ENCODE measurements at places on chromosomes 1 and 21. TPM values are rescaled to one million over a fixed set of nuclear protein-coding genes. Genes with fewer than 3 reads are reported as not detected.

The IL12RB2 gene
- total RNA-seq, result 0.29 TPM

DNA sequence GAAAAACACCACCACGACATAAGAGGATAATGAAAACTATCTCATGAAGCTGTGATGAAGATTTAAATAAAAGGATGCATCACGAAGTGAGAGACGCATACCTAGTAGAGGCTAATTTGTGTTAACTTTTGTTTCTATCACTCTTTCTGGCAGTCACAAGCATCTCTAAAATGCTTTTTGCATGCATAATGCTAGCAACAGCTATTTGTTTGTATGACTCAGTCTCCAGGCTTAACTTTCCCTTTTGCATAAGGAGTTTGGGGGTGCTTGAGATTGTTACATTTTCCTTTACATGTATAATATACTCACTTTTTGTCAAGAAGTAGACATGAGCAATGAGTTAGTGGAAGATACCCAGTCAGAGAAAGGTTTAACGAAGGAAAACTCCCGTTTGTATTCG lies 385.4 kb downstream of the DISC1 start:
- no peak for DNase-seq

DNA sequence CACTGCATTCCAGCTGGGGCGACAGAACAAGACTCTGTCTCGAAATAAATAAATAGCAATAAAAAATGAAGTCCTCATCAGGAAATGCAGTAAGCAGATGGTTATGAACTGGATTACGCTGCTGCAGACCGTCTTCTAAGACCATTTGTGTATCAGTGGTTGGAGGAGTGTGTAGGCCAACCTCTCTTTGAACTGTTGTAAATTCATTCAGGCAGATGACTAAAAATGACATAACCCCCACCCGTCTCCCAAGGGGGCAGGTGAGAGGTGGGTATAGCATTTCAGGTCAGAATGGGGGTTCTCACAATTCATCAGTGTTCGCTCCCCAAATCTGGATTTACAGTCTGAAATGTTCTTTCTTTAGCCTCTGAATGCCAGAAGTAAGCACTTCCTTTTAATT lies 177.3 kb downstream of the KIF26B start:
- no peak for DNase-seq

- no peak for DNase-seq
Measured at GRCh38 chr1:171800342-171800741, 18.9 kb downstream of the METTL13 start.

DNA sequence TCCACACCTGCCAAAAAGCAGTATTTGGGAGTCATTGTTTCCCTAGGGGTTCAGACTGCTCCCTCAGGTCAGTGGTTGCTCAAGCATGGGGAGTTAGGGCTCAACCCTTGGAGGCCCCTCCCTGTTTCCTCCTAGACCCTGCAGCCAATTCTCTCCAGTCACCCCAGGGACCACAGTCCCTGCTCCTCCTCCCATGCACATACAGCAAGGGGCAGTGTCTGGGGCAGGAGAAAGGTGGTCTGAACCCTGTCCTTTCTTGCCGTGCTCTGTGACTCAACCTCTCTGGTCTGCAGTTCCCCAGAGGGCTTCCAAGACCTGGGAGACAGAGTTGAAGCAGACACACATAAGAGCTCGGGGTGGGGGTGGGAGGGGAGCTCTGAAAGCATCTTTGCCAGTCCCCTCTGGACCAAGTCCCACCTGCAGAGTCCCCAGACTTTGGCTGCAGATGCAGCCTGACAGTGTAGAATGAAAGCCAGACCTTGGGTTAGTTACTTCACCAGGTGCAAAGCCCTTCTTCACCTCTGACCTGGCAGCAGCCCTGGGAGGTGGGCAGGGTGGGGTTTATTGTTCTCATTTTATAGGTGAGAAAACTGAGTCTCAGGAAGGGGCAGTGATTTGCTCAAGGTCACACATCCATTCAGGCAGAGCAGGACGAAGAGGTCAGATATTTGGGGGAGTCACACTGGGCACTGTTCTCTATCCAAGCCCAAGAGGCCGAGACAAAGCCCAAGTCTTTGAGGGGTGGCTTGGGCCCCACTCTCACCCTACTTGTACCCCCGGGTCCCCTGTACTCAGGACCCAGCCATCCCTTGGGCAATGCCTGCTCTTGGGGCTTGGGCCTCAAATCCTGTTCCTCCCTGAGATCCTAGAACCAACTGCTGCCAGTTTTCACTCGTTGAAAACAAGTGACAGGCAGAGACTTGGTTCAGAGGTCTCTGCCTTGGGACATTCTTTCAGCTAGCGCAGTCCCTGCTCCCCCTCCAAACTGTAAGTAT lies 748 bp downstream of the PDZK1IP1 start:
- no peak for DNase-seq

GRCh38 chr1:220421508-220421907 lies 106.4 kb upstream of the MARK1 start:
- DNase-seq, result no peak

- no peak for DNase-seq
Measured at GRCh38 chr1:205669341-205670149, 10.8 kb downstream of the SLC45A3 start.

DNA sequence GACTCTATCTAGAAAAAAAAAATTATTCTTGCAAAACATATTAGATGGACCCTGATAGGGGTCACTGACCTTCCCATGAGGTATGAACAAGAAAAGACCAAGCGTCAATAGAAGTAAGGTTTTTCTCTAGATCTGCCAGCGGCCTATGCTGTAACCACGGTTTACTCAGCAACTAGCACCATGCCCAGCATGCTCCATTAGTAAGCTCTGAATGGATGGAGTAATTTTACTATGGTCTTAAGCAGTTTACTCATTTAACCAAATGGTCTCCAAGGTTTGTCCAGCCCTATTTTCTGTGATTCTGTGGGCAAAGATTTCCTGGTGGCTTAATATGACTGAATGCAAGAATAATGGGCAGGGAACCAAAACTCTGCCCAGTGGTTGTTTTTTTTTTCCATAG lies 113.9 kb downstream of the ADSS2 start:
- no peak for DNase-seq

DNA sequence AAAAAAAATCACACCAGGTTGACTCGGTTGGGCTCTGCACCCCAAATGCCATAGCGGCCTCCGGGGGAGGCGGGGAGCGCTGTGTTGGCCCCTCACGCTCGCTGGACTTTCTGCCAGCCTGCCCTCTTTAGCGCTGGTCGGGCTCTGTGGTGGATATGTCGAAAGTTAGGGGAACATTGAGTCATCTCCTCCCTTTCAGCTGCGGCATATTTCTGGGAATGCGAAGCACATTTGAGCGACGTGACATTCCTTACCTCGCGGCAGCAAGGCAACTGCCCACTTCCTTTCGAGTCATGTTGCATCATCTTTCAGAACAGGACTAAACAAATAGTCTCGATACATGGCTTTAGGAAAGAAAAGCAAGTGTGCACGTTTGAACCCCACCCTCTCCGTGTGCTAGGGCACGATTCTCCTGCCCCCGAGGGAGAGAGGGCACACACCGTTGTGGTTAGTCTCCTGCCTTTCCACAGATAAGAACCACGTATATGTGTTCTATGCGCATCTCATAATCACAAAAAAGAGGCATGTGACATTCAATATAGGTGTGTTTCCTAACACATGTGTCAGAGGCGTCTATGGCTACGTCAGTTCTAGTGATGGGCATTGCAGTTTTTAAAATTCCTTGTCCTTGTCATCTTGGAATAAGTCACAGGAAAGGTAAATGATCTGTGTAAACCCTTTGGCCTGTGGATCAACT lies 105.9 kb upstream of the SLC45A1 start:
- no peak for DNase-seq

The SLC5A9 gene
- 1.3 TPM for total RNA-seq

GRCh38 chr1:6603238-6603914 lies 707 bp upstream of the KLHL21 start:
- no peak for DNase-seq

DNA sequence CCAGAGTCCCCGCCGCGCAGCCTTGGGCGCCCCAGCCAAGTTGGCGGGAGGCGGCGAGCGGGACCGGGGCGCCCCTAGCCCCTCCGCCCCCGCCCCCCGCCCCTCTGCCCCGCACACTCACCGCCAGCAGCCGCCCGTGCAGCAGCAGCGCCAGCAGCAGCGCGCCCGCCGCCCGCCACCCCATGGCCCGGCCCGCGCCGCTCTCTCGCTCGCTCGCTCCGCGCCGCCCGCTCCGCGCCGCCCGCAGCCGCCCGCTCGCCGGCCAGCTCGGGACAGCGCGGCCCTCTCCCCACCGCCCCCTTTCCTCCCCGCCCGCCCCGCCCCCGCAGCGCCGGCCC lies at the start of gene HSPG2:
Gene HSPG2 (minus strand): TSS at position 277 of the 338 bp plus-strand sequence. CDS start 93 bp downstream, at position 184.
- no peak for DNase-seq

The U2AF1 gene
- total RNA-seq, result 44.6 TPM

DNA sequence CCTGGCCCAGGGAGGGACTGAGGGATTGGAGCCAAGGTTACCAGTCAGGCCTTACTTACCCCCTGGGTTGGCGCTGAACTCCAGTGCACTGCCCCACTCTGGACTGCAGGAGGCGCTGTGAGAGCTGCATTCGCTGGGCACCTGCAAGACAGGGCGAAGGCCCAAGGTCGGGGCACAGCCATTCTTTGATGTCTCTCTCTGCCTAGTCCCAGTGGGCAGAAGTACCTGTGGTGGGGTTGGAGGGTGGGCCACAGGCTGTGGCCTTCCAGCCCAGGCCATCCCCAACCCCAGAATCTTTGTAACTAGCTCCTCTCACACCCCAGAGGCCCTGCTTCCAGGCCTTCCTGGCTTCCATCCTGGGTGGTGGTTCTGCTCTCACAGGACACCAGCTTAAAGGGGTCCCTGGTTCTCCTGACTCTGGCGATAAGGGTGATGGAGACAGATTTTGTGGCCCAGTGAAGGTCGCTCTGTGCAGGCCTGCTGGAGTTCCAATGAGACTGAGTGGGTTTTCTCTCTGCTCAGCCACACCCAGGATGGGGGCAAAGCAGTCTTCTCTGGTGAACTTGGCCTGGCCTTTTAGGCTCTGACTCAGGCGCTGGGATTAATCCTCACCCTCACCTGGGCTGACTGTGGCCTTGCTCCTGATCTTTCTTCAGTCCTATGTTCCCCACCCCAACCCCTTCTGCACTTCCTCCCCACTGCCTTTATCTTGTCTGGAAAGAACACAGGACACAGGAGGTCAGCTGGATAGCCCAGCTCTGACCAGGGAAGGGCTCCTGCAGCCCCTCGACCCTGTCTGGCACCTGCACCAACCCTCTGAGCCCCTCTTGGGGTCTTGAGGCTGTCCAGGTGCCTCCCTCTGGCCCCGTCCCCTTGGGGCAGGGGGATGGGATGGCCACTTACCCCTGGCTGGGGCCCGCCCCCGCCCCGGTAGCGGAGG lies 954 bp downstream of the MYOG start:
- DNase-seq, result peak; percentile 74

DNA sequence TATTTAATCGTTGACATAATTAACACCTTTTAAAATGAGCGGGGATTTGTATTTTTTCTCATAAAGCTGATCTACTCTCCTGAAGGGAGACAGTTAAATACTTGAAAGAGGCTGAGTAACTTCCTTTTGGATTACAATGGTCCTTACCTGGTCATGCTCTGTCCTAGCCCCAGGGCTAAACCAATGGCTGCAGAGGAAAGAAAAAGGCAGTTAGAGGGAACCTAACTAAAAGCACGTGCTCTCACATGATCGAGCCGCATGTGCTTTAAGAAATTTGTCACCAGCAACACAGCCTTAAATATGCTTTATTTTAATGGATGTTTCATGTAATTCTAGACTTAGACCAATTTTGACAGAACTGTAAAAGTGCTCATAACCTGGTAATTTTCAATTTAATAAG lies 132.7 kb downstream of the GPATCH2 start:
- DNase-seq, result no peak

The TTC39A gene
- total RNA-seq, result 0.17 TPM

DNA sequence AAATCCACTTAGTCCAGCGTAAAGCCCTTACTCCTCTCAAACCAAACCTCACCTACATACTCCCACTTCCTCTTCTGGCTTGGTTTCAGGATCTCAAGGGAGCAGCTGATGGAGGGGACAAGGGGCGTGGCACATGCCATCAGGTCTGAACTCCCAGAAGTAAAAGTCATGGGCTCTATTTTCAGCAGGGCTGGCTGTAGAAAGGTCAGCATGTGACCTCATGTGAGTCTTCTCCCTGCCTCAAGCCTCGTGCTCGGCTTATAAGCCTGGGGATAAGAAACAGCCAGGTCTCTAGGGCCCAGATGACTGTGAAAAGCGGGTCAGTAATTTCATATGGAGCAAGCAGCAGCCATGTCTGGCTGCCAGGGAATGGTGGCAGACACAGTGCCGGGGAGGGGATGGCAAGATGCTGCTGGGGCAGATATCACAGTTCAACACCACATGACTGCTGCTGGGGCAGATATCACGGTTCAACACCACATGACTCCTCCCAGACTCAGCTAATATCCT lies 227.9 kb downstream of the KCNH1 start:
- DNase-seq, result no peak

The RAB7B gene
- total RNA-seq, result 0.32 TPM

- peak; percentile 62 for DNase-seq
Measured at GRCh38 chr21:39601187-39601928, 11.4 kb upstream of the B3GALT5 start.

DNA sequence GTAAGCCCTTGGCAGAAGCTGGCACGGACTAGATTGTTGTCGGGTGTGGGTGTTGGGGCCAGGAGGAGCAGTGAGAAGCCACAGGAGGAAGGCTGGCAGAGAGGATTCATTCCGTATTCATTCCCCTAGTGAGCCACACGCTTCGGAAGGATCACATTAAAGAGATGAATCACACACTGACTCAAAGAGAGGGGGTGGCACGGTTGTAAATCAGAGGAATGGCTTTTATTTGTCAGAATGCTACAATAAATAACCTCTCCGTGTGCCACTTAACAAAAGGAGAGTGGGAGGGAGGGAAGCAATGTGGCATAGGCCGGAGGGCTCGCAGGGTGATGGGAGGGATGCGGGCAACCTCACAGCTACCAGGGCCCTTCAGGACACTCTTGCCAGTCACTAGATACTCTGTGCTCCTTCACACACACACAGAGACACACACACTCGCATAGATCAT lies 135.5 kb downstream of the HIVEP3 start:
- no peak for DNase-seq

The SNAPIN gene
- 65.9 TPM for total RNA-seq

DNA sequence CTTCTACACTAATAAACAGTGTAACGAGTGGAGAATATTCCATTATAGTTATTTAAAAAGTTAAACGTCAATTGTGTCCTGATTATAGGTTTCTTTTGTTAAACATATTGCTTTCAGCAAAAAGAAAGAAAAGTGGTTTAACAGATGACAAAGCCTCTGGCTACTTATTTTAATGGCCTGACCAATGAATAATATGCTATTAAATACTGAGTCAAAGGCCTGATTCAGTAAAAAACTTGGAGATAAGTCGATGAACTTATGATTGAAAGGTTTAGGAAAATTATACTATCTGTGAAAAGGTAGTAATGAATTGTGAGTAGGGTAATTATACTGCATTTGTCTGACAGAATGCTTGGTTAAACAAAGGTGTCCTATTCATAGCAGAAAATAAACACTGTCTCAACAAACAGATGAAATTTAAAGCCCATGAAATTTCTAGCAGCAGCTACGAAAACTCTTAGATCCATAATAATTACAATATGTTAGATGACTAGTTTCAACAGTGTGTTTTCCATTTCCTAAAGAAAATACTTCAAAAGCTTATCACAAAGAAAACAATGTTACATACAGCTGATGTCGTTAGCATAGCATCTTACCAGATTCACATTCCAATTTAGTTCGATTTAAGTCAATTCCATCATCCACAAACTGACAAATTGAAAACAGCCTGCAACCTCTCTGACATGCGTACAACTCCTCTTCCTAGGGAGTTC lies 6.2 kb downstream of the TMEM59 start:
- DNase-seq, result no peak

GRCh38 chr1:228210712-228211530 lies 3.1 kb downstream of the OBSCN start:
- no peak for DNase-seq

- no peak for DNase-seq
Measured at GRCh38 chr1:1272341-1273208, 1.1 kb downstream of the UBE2J2 start.

The ORC1 gene
- 0.34 TPM for total RNA-seq

The SPATA46 gene
- total RNA-seq, result not detected

Measured in esophagus muscularis mucosa (tissue), 4 donors.